Bronchus fibroblast of lung (primary cell): ENCODE measurements at places on chromosomes 1 and 21. TPM values are rescaled to one million over a fixed set of nuclear protein-coding genes. Genes with fewer than 3 reads are reported as not detected.

Gene RIPK4
- under 0.01 TPM in 1 of 2 replicates, not detected in the other for total RNA-seq

Gene TMEM183A
- 52.0 and 61.7 TPM in 2 replicates for total RNA-seq

Gene RGS5
- 1.0 and 1.8 TPM in 2 replicates for total RNA-seq

Gene PADI2
- under 0.01 TPM in 1 of 2 replicates, not detected in the other for total RNA-seq

Gene CELA2A
- total RNA-seq: not detected in 2 replicates
